ENCODE measurements at places on chromosomes 4 and X. TPM values are rescaled to one million over a fixed set of nuclear protein-coding genes. Genes with fewer than 3 reads are reported as not detected.

GALNT7 gene
- 8.8 TPM for polyA plus RNA-seq

RNF4 gene
- 61.8 TPM for polyA plus RNA-seq

GPAT3 gene
- 0.17 TPM for polyA plus RNA-seq

HPF1 gene
- 8.5 TPM for polyA plus RNA-seq

TLL1 gene
- not detected for polyA plus RNA-seq

PCDH19 gene
- polyA plus RNA-seq: not detected
